RKO (cell line): ENCODE measurements at places on chromosomes 4 and X.

DNA sequence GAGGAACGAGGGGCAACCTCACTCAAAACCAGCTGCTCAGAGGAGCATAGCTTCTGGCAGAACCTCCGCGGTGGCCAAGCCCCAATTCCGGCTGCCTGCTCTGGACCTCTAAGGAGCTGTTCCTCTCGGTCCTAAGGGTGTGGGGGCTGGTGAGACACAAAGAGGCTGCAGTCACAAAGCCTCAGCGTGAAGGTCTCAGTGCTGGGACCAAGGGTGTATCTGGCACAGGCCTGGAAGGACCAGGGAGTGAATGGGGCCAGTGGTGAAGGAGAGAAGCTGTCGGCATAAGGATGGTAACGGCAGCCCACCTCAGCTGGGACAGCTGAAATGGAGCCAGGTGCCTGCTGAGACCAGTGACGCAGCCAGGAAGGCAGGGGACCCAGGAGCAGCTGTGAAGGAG lies 5.3 kb downstream of the PDE6B start:
- no peak for DNase-seq

DNA sequence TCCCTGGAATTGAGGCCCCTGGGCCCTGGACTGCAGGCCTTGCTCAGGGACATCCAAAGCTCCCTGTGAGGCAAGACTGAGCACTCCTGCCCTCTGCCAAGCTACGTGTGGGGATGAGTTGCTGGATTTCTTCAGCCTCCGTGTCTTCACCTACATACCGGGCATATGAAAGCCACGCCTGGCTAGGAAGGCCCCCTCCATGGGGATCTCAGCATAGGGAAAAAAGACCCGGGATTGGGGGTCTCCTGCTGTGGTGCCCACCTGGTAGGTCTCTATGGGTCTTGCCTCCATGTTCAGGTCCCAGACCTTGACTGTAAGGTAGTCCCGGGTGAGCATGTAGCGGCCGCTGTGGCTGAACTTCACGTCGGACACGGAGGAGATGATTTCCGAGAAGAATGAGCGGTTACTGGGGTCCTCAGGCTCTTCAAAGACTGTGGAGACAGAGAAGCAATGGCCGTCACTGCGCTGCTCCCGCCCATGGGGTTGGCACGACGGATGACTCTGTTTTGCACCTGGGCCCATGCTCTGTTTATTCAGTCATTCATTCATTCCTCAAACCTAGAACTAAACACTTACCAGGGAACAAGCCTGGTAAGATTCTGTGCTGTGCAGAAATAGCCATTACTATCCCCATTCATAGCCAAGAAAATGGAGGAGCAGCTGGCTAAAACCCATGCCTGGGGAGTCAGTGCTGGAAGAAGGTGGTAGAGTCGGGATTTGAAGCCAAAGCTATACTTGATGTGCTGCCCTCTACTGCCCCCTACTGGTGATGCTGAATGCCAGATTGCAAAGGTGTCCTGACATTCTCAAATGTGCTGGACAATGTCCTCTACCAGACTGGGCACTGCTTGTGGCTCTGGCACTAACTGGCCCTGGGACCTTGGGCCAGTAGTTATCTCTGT lies 63.9 kb downstream of the WFS1 start:
- DNase-seq: no peak

DNA sequence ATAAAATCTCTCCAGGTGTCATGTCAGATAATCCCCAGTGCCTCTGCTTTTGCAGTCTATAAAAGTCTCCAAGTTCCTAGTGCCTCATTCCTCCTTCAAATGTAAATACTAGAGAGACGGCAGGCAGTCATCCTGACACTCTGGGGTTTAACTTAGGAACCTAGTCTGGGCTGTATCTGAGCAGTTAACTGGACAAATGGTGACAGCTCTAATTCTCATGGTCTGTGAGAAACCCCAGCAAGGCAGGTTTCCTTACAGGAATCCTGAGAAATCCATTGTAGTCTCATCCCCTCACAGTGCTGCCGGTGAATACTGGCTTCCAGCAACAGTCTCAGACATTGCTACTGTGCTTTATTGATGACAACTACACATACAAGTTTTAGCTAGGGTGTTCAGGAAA lies 246.8 kb downstream of the SNCA start:
- DNase-seq: no peak

GRCh38 chr4:139740531-139741041 lies 75.0 kb downstream of the MGST2 start:
- peak; percentile 3 for DNase-seq

DNA sequence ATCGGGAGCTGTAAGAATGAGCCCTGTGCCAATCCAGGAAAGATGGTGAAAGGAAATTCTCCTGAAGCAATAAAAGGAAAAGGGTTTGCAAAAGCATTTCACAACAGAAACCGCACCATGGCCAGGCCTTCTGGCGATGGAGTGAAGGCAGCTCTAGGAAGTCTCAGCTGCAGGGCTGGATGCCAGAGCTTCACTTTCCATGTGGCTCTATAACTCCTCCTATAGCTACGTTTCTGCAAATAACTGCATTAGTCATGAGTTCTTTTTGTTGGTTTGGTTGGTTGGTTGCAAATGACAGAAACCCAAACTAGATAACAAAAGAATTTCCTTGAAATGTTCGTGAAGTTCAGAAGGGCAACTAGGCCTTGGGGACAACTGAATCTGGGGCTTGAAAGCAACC lies 84.6 kb downstream of the RELL1 start:
- no peak for DNase-seq

- DNase-seq: peak; percentile 31
These were observed 249.3 kb downstream of the CHIC1 start for GRCh38 chrX:73812256-73812655.

- DNase-seq: no peak
These were observed 7.3 kb upstream of the DAPP1 start for GRCh38 chr4:99809326-99809725.

- no peak for DNase-seq
These were observed 282.9 kb downstream of the RAB28 start for GRCh38 chr4:13201241-13201640.

- DNase-seq: no peak
These were observed 190.3 kb downstream of the MAML3 start for GRCh38 chr4:139963708-139964107.

- no peak for DNase-seq
These were observed 28.2 kb downstream of the ARSJ start for GRCh38 chr4:113951263-113951662.

DNA sequence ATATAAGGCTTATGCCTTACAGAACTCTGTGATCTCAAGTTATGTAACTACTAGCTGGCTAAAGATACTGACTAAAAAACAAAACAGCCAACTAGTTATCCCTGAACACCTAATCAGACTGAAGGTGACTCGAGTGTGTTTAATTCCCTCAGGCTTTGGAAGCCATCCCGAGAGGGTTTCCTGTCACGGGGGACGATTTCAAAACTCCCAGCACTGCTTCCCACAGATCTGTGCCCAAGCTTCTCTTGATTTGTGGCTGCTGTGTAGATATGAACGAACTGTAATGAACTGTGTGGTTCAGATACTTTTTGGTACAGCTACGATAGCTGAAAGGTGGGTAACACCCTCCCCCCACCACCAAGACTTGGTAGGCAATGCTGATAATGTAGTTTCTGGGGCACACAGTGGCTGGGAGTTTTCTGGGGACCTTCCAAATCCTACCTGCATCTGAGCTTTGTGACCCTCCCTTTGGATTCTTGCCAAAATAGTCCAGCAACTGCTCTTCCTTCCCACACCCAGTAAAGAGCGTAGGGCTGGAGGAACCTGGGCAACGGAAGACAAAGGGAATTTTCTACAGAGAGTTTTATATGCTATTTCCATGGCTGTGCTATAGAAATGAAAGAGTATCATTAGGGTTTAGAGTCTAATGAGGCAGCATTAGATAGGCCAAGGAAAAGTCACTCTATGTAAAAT lies 148.8 kb downstream of the MGST2 start:
- DNase-seq: no peak

DNA sequence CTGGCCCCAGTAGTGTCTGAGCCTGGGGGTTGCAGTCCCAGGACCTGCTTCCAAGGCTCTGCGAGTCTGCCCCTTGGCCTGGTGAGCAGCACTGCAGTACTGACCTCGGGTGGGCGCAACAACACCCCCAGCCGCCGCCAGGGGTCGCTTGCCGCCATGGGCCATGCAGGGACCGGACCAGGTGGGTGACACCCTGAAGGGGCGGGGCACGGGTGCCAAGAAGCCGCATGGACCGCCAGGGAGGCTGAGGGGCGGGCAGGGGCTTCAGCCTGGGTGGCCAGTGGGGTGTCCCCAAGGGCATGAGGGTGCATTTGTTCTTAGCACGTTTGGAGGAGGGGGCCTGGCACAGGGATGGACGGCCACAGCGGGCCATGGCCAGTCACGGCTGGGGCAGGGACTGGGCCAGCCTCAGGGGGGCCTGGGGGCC lies 25.0 kb downstream of the TACC3 start:
- peak; percentile 74 for DNase-seq

GRCh38 chrX:118250445-118250844 lies 95.5 kb upstream of the WDR44 start:
- DNase-seq: no peak

GRCh38 chr4:77629885-77630284 lies 24.3 kb downstream of the CXCL13 start:
- no peak for DNase-seq

DNA sequence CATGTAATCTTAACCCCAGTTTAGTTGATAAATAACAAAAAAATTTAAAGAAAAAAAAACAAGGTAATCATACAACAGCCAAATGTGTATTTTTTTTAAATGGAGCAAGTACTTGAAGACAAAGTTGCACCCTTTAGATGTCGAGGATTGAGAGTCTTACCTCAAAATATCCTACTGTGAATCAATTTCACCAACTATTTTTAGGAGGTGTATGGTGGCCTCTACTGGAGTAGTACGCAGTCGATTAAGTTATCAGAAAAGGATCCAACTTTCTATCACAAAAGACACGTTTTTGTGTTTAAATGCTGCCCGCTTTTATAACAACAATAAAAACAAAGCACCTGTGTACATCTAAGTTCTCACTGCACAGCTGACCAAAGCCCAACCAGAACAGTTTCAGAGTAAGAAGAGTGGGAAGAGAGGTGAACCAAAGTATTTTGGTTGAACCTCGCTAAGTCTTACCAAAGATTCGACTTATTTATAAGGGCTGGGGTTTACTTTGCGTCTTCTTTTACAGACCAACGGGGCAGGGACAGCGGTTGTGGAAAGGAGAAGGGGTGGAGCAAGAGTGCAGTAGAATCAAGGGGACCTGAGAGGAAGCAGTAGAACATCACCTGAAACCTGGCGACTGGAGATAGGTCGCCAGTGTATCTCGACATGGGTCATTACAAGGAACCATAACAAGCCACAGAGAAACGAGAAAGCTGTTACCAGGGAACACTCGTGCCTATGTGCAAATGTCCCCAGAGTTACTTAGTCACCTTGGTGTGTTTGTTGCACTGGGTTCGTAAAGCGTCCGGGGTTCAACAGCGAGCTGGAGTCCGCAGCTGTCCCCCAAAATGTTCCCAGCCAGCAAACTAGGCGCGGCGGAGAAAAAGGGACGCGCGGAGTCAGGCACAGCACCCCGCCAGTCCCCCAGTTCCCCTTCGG lies 1.1 kb downstream of the RPS6KA6 start:
- DNase-seq: no peak

GRCh38 chrX:86121916-86122315 lies 26.3 kb upstream of the DACH2 start:
- no peak for DNase-seq

GRCh38 chr4:19187096-19187495 lies 1064.6 kb upstream of the SLIT2 start:
- DNase-seq: no peak

DNA sequence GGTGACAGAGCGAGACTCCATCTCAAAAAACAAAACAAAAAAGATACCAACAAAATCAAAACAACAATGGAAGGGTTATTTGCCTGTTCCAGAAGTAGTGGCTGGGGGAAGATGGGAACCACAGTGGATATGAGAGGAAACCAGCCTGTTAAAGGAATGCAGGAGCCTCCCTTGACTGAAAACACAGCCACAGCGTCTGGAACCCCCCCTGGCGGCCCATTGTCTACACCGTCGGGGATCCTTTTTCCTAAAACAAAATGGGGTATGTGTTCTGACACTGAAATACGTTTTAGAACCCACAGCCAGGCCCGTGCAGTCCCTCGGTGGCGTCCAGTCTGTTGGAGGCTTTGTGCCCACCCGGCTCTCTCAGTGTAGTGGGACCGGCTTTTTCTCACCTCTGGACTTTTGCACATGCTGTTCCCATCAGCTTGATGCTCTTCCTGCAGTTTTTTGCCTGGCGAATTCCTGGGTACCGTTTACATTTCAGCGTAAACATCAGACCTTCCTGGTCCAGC lies 19.6 kb downstream of the PIGG start:
- DNase-seq: no peak

DNA sequence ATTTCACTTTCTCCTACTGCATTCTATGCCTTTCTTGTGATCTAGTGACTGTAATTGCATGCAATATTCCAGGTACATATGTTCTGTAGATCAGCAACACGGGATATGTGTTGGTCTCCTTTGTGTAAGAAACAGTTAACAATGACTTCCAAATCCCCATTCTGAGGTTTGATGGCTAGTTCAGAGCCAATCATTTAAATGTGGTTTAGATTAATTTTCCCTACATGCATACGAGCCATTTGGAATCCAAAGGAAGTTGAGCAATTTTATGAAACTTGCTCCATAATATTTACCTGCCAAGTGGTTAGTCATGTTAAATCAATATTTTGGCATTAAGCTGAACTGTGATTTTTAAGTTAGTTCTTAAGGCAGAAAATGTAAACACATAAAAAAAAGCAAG lies 172.8 kb upstream of the DCAF12L2 start:
- DNase-seq: no peak

GRCh38 chr4:110480746-110481271 lies 4.9 kb downstream of the ENPEP start:
- no peak for DNase-seq

GRCh38 chr4:78665216-78665770 lies 110.9 kb upstream of the BMP2K start:
- no peak for DNase-seq

GRCh38 chr4:189787216-189788031 lies 153.2 kb upstream of the FRG1 start:
- DNase-seq: no peak

- peak; percentile 32 for DNase-seq
These were observed 645 bp downstream of the AMMECR1 start for GRCh38 chrX:110317061-110317819.

- peak; percentile 54 for DNase-seq
These were observed 58.4 kb upstream of the TET2 start for GRCh38 chr4:105088110-105088879.

DNA sequence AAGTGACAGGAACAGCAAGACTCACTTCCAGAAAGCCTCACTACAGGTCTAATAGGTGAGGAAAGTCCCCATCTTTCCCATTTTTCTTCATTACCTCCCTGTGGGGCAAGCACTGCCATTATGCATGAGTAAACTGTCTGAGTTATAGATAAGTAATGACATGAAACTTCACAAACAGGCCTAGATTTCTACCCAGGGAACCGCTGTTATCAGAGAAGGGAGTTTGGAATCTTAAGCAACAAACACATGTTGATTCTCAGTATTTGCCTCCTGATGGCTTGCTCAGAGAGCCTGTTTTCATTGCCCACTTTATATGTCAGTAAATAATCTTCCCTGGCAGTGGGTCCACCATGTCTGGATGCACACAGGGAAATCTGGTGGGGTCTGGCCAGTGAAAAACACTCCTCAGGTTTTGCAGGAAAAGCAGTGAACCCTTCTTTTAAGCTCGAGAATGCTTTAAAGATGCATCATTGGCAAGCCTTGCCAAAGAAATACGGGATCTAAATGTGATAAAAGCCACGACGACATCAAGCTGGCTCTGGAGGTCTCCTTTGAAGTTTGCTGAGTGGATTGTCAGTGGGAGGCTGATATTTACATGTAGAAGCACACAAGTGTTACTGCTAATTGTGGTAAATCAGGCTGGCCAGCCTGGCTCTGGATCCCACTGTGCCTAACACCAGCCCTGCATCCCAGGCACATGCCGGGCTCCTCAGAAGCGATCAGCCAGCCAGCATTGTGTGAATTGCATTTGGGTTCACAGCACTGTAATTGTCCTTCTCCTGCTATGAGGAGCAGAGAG lies 25.2 kb downstream of the PDGFRA start:
- no peak for DNase-seq
